ENCODE measurements at places on chromosomes 3 and 15. TPM values are rescaled to one million over a fixed set of nuclear protein-coding genes. Genes with fewer than 3 reads are reported as not detected.

CHRM5 gene
- total RNA-seq = 0.08 TPM

POLR2H gene
- total RNA-seq = 69.8 TPM

FBXL22 gene
- 27.5 TPM for total RNA-seq

TMIE gene
- total RNA-seq = 0.50 TPM

DUOXA1 gene
- total RNA-seq = 0.40 TPM

GOLGA6A gene
- 0.37 TPM for total RNA-seq

CAPN3 gene
- total RNA-seq = 6.4 TPM

TRIM42 gene
- not detected for total RNA-seq
